Neural progenitor cell (in vitro differentiated cells): ENCODE measurements at places on chromosomes 2 and 18.

- no peak for DNase-seq
Measured at GRCh38 chr2:110166266-110166665, 38.5 kb downstream of the NPHP1 start.

GRCh38 chr2:236036045-236036444 is 132.1 kb downstream of the GBX2 start:
- no peak for DNase-seq

DNA sequence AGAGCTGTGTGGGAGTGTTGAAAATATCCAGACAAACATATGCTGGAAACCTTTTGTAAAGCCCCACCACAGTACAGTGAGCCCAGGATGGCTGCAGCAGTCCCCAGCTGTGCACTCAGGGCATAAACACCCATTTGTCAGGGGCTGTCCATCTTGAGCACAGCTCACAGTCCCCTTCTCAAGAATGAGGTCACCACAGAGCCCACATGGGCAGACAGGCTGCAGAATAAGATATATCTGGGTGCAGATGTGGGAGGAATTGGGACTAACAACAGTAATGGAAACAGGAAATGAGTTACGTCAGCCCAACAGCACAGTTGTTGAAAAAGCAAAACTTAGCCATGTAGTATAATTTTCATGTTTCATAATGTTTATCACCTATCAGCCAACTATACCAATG is 219.6 kb downstream of the ETAA1 start:
- no peak for DNase-seq

GRCh38 chr18:24570716-24571115 is 110.3 kb downstream of the HRH4 start:
- DNase-seq = no peak

- no peak for DNase-seq
Measured at GRCh38 chr2:109702250-109702985, 88.3 kb downstream of the SOWAHC start.

- DNase-seq = no peak
Measured at GRCh38 chr18:63579616-63580015, 7.5 kb upstream of the SERPINB13 start.

- DNase-seq = peak; percentile 35
Measured at GRCh38 chr2:10267551-10268465, 34.9 kb upstream of the HPCAL1 start.

DNA sequence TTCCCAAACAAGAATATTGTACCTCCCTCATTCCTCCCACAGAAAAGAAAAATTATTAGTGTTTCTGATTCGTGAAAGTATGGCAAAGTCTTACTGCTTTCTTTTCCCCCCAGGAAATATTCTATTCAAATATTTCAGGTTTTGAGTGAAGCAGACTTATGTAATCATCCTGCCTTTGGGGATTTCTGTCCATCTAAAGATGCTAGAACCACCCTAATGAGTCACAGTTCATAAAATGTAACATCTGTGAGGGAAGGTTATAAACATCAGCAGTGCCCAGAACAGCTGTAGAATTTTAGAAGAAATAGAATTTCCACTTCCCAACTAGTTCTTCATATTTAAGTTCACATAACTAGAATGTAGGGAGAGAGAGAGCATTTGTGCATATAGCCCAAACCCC is 39.0 kb downstream of the EEF1B2 start:
- DNase-seq = no peak

- no peak for DNase-seq
Measured at GRCh38 chr2:75310876-75311275, 111.6 kb upstream of the TACR1 start.

DNA sequence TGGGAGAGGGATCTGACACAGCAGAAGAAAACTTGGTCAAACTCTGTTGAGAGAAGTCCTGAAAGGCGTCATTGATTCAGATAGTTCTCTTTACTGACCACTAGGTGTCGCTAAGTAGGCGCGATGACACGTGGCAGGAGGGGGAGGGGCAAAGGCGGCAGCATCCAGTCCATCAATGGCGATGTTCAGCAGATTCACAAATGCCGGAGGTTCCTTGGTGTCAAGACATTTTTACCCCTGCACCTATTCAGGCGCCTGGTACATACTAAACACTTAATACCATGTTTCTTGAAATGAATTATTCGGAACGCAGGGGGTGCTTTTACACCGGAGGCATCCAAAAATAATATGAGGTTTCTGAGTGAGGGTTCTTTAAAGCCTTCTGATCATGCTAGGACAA is 3.0 kb upstream of the PLEK start:
- DNase-seq = peak; percentile 81

DNA sequence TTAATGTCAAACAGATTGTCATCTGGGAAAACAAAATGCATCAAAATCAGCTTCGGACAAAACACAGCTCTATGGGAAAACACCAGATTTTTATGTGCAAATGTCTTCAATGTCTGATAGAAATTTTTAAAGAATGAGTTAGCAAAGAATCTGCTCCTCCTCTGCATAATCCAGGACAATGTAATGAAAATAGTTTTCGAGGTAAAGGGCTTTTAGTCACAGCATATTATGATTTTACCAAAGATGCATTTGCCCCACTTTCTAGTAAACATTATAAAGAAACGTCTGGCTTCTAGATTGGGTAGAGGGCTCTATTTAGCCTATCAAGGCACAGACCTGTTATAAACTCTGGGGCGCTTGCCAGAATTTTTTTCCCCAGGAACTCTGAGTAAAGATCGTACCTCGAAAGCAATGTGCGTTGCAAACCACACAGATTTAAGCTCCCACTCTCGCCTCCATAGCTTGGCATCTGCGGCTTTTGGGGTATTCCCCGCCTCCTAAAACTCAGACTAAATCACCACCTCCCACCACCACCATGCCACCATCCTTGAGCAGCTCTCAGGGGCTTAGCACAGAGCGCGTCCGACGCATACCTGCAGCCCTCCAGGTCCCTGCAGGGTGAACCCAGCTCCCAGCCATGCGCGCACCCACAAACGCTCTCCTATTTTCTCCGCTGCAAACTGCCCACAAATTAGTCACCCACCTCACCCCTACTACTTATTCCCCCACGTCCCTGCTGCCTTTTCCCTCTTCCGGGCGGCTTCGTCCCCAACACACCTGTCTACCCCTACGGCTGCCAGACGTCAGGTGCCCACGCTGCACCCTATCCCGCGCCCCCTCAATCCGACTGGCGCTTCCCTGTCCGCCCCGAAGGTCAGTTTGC is 829 bp downstream of the ACVR1C start:
- DNase-seq = peak; percentile 44

DNA sequence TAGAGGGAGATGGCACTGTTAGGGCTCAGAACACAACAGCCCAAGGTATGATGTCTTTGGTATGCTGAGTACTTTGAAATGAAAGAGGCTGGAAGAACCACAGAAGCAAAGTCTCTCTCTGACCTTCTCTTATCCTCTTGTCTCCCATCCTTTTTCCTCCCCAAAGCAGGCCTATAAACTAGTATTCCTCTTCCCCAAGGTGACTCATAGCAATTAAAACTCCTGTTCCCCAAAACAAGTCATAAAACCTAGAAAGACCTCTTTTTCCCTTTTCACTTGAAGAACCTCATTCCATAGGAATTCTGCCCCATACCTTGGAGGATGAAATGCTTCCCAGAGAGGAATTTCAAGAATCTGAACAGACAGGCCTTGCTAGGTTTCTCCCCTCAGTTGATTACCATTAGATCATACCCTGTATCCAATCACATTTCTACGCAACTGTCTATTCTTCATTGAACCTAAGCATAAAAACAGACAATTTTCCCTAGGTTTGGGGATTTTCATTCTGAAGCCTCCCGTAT is 25.7 kb downstream of the MDH1 start:
- DNase-seq = peak; percentile 52

GRCh38 chr2:191522478-191523120 is 155.3 kb upstream of the NABP1 start:
- no peak for DNase-seq

DNA sequence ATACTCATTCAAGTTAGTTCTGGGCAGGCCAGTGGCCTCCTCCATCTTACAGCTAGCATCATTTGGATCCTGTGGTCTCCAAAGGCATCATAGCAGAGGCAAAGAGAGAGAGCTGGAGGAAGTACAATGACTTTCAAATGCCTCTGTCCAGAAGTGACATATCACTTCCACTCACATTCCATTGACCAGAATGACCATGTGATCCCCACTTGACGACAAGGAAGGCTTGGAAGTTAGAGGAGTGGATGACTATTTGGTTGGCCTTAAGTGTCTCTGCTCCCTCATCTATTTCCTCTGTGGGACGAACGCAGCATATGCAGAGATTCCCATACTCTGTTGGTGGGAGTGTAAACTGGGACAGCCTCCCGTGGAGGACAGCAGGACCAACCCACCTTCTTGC is 27.8 kb upstream of the MLPH start:
- no peak for DNase-seq

- no peak for DNase-seq
Measured at GRCh38 chr18:80244956-80245730, 2.2 kb downstream of the PARD6G start.

DNA sequence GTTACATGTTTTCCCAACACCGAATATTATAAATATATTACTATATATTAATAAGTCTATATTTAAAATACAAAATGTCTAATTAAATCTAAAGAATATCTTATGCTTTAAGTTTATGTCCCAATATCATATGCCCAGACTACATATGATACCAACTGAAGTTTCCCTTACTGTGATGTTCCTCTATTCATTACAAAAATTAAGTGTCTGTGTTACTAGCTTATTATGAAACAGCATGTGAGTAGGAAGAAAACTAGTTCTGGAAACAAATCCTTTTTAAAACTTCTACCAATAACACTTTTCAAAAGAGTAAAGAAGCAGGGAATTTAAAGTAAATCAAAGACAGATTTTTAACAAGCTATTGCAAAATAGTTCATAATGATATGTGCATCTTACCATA is 17.8 kb downstream of the HNRNPLL start:
- DNase-seq = no peak

- DNase-seq = no peak
Measured at GRCh38 chr2:234046521-234046920, 4.0 kb upstream of the SPP2 start.

GRCh38 chr2:215552144-215552580 is 116.3 kb upstream of the FN1 start:
- no peak for DNase-seq

- no peak for DNase-seq
Measured at GRCh38 chr2:216392945-216393840, 19.1 kb upstream of the SMARCAL1 start.

- no peak for DNase-seq
Measured at GRCh38 chr2:201150454-201151020, 32.4 kb upstream of the CASP10 start.

DNA sequence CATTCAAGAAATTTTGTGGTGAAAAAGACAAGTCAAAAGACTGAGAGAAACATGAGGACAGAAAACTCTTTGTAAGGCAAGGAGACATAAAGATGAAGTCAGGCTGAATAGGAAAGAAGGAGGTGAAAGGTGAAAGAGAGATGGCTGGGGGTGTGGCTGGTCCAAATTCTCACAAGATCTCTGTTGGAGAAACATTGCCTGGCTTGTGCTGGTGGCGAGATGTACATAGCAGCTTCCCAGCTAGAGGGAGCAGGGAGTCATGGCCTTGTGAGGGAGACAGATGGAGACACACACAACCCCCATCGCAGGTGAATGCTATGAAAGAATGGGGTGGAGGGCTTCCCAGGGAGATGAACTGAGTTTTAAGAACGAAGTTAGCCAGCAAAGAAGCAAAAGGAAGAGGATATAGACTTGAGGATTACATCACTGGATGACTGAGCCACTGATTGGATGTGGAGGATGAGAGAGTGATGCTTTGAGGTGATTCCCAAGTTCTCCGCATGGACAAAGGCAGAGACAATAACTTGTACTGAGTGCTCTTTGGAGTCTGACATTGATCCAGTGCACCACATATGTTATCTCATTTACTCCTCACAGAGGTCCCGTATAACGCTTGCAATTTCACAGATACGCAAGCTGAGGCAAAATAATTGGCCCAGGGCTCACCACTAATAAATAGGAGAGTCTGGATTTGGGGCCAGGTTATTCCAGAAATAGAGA is 3.7 kb upstream of the EMX1 start:
- DNase-seq = peak; percentile 48

- no peak for DNase-seq
Measured at GRCh38 chr18:22161090-22161489, 8.3 kb upstream of the GATA6 start.

DNA sequence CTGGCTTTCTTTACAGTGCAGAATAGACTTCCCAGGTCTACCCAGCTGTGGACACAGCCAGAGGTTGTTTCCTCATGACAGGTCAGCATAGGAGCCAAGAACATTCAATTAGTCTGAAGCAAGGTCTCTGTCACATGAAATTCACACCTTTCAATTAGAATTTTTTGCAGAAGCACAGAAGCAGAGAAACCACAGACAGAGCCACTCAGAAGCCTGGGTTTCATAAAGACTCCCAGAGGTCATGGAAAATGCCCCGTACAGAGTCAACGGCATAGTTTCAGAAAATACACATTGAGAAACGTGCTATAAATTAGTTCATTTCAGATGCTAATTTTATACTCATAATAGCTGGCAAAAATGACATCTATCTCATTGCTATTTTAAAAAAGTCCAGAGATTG is 87.0 kb upstream of the TMEM200C start:
- DNase-seq = no peak

- DNase-seq = no peak
Measured at GRCh38 chr2:113172721-113173541, 840 bp upstream of the PSD4 start.

DNA sequence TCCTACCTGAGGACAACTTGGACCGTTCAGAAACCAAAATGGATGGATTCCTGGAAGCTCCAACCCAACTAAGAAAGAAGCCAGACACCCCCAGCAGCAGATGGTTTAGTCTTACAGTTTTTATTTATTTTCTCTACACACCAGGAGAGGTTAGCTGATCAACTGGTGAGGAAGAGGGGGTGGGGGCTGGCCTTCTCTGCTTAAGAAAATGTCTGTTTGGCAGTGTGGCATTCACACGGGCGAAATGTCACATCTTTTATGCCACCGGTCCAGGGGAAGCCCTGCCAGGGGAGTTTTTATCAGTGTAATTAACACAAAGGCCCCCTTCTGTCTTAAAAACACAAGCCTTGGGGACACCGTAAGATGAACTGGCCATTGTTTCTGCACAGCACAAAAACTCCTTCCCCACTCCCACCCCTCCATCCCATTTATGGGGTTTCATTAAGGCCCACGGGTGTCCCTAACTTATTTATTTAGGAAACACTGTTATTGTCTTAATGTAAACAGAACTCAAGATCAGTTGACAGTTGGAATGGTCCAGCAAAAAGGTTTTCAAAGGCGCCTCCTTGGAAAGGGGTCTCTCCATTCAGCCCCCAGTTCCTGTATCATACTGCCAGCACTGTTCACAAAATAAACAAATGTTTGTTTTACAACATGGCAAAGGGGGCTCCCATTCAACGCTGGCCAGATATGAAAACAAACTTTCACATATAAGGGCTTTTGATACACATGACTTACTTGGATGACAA is 217.0 kb downstream of the C1D start:
- DNase-seq = peak; percentile 7
